Suprapubic skin (tissue), 4 donors: ENCODE measurements at places on chromosomes 12 and 14. TPM values are rescaled to one million over a fixed set of nuclear protein-coding genes. Genes with fewer than 3 reads are reported as not detected.

DNA sequence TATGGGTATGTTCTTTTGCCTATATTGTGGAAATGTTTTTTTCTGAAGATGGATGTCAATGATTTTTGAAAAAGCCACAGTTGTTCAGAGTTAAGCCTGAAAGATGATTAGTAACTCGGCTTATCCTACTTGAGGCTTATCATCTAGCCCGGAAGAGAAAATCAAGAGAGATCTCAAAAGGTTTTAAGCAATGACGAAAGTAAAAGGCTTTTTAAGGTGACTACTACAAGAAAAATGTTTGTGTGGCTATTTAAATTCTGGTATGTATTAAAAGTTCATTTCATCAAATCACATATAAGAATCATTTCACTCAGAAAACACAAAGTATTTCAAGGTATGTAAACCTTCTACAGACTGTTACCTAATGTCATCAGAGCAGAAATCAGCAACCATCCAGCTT lies 40.2 kb downstream of the HEATR5A start:
- peaks cover 37% of the 10 kb centered on the region for H3K36me3 ChIP-seq
- DNase-seq = no peak

The AKAP3 gene
- 1.9 TPM for total RNA-seq

DNA sequence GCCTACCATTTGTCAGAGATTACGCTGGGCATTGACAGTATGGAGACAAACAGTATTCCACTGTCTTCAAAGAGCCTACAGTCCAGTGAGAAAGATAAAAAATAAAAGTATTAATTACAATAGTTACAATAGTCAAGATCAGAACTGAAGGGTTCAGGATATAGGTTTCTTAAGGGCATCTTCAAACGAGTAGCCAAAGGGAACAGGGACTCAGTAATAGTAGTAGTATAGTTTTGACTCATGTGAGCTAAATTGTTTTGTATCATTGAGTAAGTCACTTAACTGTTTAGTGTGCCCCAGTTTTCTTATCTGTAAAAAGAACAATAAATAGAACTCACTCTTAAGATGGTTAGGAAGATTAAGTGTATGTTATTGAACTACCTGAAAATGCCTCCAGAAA lies 123.6 kb downstream of the METTL25 start:
- DNase-seq = no peak
- H3K36me3 ChIP-seq = no peaks in the 10 kb centered on the region
- H3K27me3 ChIP-seq = no peaks in the 10 kb centered on the region
- no peaks in the 10 kb centered on the region for H3K4me1 ChIP-seq

The SLC5A8 gene
- not detected for total RNA-seq

- peaks cover 5% of the 10 kb centered on the region for H3K4me1 ChIP-seq
- no peak for DNase-seq
- H3K27me3 ChIP-seq = peaks cover 12% of the 10 kb centered on the region
- no peak overlapping the region for H3K27ac ChIP-seq
- H3K4me3 ChIP-seq = no peak overlapping the region
These were observed 14.2 kb downstream of the CABP1 start for GRCh38 chr12:120654656-120655055.

The PTCSC3 gene
- total RNA-seq = not detected

The METTL3 gene
- total RNA-seq = 38.9 TPM

- no peaks in the 10 kb centered on the region for H3K36me3 ChIP-seq
- no peak overlapping the region for H3K4me3 ChIP-seq
- no peak overlapping the region for H3K27ac ChIP-seq
- no peaks in the 10 kb centered on the region for H3K27me3 ChIP-seq
- DNase-seq = no peak
These were observed 649.3 kb downstream of the GALC start for GRCh38 chr14:87343652-87344051.
